ENCODE measurements at places on chromosomes 7 and 10.

- DNase-seq: no peak
Measured at GRCh38 chr10:71435571-71436267, 39.0 kb downstream of the CDH23 start.

- peak; percentile 24 for DNase-seq
Measured at GRCh38 chr10:69215405-69216171, 4.5 kb upstream of the HKDC1 start.

DNA sequence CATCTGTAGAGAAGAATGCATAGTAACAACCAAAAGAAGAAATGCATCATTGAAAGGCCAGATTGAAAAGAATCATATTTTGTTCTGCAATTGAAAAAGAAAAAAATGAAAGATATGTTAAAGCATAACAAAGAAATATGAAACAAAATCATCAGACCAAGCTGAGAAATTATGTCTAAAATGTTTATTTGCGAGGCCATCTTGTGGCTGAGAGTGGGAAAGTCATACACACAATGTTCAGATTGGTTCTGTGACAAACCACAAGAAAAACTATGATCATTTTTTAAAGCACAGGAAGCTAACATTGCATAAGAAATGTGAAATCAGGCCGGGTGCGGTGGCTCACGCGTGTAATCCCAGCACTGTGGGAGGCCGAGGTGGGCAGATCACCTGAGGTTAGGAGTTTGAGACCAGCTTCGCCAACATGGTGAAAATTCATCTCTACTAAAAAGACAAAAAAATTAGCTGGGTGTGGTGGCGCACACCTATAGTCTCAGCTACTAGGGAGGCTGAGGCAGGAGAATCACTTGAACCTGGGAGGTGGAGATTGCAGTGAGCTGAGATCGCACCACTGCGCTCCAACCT, 36.6 kb downstream of the ABCB5 start:
- peak; percentile 13 for DNase-seq

GRCh38 chr10:25758041-25758457, 176.0 kb upstream of the MYO3A start:
- no peak for DNase-seq

DNA sequence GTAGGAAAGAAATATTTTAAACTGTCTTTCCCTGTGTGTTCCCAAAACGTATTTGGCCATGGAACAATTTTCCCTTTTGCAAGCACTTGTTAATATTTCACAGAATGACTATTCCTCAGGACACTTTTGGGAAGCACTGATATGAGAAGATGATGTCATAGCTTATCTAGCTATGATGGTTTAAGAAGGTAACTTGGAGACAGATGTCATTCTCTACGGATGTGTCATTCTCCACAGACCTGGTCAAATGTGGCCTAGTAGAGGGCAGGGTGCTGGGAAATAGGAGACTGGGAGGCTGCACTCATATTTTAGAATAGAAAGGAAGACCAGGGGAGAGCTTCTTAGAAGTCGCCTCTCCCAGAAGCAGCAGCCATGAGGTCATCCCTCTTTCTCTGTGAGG, 220.7 kb upstream of the GLI3 start:
- no peak for DNase-seq

GRCh38 chr7:141585592-141586510, 34.6 kb downstream of the AGK start:
- DNase-seq: peak; percentile 82

DNA sequence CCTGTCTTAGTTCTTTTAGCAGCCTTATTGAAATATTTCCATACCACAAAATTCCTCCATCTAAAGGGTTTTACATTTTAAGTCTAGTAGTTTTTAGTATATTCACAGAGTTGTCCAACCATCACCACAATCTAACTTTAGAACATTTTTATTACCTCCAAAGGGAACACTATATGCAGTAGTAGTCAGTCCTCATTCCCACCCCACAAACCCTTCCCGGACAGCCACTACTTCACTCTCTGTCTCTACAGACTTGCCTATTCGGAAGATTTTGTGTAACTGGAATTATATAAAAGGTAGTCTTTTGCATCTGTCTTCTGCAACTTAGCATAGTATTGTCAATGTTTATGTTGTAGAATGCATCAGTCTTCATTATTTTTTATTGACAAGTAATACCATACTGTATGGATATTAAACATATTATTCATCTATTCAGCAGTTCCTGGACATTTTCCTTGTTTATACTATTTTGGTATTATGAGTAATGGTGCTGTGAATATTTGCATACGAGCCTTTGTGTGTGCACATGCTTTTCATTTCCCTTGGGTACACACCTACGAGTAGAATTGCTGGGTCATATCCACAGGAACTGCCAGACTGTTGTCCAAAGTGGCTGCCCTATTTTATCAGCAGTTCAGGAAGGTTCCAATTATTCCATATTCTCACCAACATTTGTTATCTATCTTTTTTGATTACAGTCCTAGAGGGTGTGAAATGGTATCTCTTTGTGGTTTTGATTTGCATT, 60.9 kb upstream of the LANCL2 start:
- no peak for DNase-seq

DNA sequence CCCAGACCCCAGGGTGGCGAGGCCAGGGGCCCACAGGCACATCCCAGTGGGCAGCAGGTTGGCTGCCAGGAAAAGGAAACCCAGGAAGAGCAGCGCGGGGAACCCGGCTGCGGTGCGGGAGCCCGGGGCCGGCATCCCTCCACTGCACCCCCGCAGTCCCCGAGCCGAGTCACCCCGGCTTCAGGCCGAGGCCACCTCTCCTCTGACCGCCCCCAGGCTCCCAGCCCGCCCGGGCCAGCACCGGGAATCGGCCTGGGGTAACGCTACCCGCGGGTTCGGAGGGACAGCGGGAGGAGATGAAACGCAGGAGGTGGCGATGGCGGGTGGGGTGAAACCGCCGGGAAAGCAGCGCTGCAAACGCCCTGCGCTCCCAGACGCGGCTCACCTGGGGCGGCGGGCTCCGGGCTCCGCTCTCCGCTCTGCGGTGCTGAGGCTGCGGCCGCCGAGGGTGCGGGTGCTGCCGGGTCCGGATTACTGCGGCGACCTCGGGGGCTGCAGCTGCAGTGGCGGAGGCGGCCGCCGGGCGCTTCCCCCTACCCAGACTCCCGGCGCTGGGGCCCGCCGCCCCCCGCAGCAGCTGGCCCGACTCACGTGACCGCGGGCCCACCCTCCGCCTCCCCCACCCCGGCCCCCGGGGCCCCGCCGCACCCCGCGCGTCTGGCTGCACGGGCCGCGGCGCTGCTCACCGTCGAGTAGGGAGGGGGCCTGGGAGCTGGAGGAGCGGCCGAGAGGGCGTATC, at the start of gene SCRN1:
Gene SCRN1 (minus strand): TSS at position 545 of the 739 bp plus-strand sequence. CDS start 20,734 bp downstream, outside the sequence.
- DNase-seq: peak; percentile 34

DNA sequence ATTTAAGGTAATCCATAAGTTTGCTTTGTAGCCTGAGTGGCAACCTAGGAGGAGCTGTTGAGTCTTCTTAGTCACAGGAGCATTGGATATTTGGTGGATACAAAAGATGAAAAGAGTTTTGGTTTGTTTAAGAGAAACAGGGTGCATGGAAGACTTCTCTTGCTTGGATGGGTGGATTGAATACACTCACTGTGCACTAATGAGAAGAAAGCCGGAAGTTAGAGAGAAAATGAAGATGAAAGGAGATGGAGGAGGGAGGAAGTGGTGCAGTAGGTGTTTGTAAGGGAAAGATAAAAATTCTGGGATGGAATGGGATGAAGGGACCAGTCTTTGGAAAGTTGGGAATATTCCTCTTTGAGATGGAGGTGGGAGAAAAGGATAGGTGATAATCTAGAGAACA, 7.7 kb downstream of the MDFIC start:
- DNase-seq: no peak

GRCh38 chr7:98868450-98868849, 1.4 kb downstream of the TMEM130 start:
- no peak for DNase-seq

- DNase-seq: no peak
Measured at GRCh38 chr7:123666492-123666891, 10.8 kb downstream of the LMOD2 start.

DNA sequence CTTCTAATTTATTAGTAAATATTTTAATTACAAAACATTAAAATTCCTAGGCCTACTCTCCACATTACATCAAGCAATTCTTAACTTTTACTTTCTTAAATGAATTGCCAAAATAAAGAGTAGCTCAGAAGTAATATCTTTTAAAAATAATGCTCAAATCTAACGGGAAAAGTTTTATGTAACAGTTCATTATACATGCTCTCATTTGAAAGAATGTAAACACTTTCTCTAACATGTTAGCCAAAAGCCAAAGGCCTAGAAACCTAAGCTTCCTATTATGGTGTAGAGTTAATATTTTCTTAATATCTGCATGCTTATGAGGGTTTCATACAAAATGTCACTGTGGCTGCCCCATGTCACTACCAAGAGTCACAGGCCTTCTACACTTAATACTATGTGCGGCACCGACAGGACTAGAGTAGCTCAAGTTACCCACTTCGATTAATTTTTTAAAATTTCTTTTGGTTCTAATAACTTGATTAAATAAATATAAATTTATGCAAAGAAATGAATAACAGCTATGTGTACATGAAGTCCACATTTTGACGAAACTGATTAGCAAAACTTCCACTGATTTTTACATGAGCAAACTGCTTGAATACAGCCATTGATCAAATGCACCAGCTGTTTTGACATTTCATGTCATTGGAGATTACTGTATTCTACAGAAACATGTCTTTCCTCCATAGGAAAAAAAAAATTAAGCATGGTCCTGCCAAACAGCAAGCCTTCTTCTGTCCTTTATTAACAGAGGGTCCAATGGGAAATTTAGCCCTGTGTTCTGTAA, 3.5 kb downstream of the COBL start:
- no peak for DNase-seq

DNA sequence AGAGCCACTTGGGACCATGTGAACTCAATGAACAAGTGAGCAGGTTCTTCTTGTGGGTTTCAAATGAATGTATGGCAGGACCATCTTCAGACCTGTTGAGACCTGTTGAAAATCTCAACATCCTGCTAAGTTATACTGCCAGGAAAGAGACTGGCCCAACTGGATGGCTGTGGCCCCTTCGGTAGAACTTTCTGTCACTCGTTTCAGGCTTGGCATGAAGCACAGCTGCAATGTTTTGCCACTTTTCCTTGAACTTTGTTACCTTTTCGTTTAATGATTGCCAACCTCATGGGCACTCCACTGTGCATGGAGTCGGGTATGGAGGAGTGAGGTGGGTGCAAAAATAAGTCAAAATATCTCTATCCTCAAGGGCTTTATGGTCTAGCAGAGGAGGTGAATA, 36.7 kb upstream of the SLC35B4 start:
- no peak for DNase-seq

GRCh38 chr7:151083824-151084160, 499 bp upstream of the TMUB1 start:
- DNase-seq: no peak

- no peak for DNase-seq
Measured at GRCh38 chr7:29274146-29275017, 79.8 kb downstream of the CHN2 start.

DNA sequence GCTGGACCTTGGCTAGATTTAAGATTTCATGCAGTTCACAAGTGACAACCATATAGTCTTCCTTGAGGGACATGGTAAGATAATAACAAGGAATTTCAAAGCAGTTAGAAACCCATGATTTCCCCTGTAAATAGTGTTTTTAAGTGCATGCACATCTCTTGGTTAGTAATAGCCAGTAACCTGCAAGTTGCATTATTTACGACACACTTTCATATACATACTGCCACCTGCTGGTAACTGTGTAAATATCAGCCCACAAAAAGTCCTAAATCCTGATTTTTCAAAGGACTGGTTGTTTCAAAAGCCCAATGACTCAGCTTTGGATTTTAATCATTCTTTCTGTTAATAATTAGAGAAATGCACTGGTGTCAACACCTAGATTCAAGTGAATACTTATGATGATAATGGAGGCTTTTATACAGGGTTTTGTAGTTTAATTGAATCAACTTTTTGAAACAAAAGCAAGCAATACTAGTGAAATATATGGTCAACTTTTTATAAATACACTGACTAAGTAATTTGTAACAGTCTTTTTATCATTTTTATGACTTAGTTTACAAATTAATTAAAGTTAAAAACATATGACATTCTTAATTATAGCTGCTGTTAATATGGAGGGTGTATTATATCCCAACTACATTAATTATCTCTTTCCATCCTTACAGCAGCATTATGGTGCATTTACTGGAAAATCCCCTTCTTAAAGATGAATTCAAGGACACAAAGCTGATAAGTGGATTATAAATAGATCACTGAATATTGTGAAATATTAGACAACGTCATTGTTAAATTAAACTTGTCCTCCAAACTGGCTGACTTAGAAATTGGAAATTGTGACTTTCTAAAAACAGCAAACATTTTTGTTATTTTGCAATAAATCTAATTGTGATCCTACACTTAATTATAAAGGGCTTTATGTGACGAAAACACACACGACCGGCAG, 367.7 kb upstream of the SEMA3D start:
- peak; percentile 72 for DNase-seq

DNA sequence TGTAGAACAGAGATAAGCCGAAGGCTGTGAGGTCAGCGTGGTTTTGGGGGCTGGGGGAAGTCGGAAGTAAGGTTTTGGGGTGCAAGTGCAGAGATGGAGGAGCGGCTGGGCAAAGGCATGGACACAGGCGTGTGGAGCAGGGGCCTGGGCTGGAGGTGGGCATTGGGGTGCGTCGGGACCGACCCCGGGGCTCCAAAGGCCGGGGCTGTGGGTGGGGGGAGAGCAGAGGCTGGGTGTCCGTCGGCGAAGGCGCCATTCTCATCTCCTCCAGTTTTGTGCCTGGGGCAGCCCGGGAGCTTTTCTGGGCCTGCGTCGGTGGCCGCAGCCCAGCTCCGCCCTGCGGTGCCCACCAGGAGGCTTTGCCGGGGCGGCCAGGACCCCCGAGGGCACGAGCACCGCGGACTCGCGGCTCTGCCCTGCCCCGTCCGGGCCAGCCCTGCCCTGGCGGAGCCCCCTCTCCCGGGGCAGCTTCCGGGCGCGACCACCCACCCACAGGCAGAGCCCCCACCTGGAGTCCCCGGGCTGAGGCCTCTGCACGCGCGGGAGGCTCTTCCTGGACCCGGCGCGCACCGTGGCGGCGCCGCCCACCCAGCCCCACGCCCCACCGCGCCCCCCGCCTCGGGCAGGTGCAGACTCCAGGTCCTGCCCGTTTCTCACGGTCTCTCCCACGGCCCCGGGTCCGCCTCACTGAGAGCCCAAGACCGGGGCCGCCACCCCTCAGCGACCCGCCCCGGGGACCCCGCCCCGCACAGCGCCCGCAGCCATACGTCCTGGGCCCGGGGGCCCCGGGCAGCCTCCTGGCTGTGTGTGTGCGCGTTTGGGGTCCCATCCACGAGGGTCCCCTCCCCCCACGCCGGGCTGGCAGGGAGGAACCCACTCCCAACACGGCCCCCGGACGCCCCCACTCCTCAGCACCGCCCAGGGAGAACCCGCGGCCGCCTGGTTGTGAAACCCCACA, 7.7 kb upstream of the SCART1 start:
- DNase-seq: no peak

- DNase-seq: peak; percentile 51
Measured at GRCh38 chr7:15305002-15305600, 256.7 kb downstream of the AGMO start.
